ENCODE measurements at places on chromosomes 2 and 18.
A peak's percentile ranks its signal among the peaks of the same experiment; 100 is the strongest.

GRCh38 chr2:36459725-36460137 lies 104.2 kb downstream of the CRIM1 start:
- peak; percentile 29 for DNase-seq

DNA sequence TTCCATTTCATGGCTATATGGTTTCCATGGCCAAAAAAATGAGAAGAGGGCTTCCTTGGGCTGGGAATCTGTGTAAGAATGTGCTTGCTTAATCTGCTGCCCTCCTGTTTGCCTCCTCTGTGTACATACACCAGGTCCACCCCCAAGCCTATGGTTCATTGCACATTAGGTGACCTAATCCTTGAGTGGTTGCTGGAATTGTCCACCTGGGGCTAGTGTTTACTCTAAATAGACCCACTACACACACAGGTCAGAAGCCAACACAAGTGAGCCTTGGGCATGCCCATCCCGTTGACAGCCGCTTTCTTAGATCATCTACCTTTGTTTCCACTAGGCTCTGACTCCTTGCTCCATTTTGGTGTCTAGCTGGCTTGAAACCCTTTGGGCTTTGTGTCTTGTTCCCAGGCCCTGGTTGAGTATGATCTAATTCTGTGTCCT lies 59.2 kb upstream of the ATL2 start:
- no peak for DNase-seq

- peak; percentile 5 for DNase-seq
Measured at GRCh38 chr2:156338578-156338977, 6.1 kb upstream of the NR4A2 start.

DNA sequence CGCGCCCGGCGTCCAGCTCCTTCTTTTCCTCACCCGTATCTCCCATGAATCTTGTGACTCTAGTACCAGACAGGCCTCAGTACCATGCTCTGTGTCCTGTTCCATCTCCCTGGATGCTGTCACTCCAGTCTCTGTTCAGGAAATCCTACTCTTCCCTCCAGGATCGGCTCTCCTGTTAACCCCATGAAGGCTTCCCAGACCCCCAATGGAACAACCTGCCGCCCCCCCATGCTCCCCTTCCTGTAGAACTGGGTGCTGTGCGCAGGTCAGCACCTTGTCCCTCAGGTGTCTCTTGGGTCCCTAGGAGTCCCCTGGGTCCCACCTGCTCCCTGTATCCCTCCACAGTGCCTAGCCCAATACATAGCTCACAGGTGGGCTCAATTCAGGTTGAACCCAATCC lies 41.3 kb downstream of the MYCN start:
- no peak for DNase-seq

GRCh38 chr2:172893111-172893510 lies 157.5 kb downstream of the RAPGEF4 start:
- no peak for DNase-seq

- no peak for DNase-seq
Measured at GRCh38 chr2:204706939-204707338, 161.7 kb downstream of the PARD3B start.

DNA sequence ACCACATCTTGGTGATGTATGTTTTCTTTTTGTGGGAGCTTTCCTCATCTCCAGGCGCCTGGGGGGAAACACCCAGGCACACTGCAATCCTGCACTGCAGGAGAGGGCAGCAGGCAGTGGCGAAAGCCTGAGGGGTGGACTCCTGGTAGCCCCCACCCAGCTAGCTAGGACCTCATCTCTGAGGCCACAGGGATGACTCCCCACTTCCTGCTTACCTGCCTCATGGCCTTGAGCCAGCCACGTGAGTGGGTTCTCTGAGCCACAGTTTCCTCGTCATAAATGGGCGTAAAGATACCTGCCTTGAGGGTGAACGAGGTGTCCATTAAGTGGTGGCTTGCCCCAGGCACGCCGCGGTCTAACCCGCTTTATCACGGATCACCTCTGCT lies 19.1 kb downstream of the TRAF3IP1 start:
- no peak for DNase-seq

- no peak for DNase-seq
Measured at GRCh38 chr2:201909961-201910361, 103.6 kb downstream of the CDK15 start.

DNA sequence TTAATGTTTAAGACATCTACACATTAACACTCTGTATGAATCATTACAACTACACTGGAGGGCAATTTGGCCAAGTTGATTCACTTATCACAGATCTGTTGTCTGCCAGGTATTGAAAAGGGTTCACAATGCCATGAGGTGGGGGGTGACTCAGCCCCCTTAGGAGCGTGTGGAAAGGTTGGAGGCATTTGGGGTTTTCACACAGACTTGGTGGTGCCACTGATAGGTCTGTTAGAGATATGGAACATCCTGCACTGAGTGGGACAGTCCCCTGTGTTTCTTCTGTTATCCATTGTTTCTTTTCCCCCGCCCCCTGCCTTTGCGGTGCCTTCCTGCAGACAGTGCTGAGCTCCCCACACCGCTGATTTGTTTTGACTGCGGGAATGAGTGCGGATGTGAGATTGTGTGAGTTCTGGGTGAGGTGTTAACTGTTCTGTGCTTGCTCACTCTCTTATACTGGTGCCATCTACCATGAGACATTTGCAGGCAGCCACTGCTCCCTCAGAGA lies 9.3 kb upstream of the TSN start:
- no peak for DNase-seq

DNA sequence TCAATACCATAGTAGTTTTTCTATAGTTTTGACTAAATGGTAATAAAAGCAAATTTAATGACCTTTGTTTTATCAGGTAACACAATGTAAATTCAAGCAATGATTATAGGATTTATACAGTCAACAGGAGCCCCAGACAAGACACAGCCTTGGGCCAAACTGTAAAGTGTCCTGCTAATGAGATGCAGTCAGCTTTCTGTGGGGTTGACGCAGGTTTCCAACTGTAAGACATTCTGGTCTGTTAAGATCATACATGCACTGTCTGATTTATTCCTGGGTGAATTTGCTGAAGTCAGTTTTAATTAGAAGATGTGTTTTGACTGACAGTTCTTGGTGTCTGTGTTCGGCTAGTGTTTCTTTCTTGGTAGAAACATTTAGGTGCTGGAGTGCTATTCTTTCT lies 180.3 kb downstream of the SNTG2 start:
- DNase-seq, result no peak

GRCh38 chr2:235647877-235648276 lies 154.0 kb downstream of the AGAP1 start:
- no peak for DNase-seq

- DNase-seq, result no peak
Measured at GRCh38 chr2:9712263-9712662, 81.5 kb upstream of the YWHAQ start.

GRCh38 chr2:239594772-239595608 lies 194.2 kb upstream of the HDAC4 start:
- no peak for DNase-seq

- DNase-seq, result no peak
Measured at GRCh38 chr2:4715065-4715464, 977.1 kb upstream of the SOX11 start.

- DNase-seq, result no peak
Measured at GRCh38 chr2:174286172-174286571, 37.8 kb upstream of the OLA1 start.

DNA sequence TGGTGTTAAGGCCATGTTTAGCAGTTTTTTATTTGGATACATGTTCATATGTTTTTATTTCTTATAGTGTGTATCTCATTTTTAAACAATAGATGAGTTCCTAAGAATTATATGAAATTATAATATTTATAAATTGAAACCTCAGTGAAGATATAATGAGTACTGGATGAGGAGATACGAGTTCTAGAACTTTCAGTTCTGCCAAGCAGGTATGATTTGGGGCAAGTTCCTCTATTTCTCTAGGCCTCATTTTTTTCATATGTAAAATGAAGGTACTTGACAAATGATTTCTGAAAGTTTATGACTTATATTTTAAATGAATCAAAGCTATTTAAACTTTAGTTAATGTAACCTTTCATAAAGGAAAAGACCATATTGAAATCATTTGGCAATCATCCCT lies 8.2 kb upstream of the PGAP1 start:
- DNase-seq, result no peak

DNA sequence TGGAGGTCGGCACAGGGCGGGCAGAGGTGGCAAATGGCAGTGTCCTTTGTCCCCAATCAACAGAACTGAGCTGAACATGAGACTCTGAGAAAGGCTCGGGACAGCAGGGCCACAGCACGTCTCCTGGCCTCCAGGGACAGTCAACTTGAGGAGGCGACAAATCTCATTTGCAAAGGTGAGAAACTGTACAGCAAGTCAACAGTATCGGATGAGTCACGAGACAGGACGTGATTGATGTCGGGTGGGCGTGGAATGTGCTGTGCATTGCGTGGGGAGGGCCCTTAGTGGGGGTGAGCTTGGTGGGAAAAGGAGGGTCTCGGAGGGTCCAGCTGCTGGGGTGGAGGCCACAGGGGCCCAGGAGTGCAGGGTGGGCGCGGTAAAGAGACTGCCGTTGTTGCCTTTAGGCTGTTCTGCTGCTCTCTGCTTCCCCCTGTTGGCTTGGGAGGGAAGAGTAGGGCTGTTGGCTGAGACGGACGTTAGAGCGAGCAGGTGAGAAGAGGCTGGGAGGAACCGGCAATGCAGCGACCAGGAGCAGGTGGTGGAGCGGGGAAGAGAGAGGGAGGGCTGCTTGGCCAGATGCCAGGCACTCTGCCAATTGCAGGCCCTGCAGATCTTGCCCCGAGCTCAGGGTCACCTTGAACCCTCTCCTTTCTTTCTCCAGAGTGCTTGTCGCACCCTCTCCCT lies 164.3 kb downstream of the BCL2 start:
- peak; percentile 99 for DNase-seq

- no peak for DNase-seq
Measured at GRCh38 chr2:40201425-40201824, 250.5 kb downstream of the SLC8A1 start.

DNA sequence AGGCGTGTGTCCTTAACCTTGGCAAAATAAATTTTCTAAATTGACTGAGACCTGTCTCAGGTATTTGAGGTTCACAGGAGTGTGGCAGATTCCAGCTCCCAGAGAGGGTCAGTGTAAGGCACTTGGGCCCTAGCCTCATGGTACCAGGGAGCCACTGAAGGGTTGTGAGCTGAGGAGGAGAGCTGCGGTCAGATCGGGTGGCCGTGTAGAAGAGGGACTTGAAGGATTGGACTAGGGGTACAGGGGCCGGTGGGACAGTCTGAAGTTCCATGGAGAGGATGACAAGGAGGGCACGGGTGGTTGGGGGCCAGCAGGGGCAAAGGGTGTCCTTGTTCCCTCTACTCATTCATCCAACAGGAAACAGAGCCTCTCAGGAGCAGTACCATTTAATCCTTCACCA lies 327.0 kb upstream of the HS6ST1 start:
- no peak for DNase-seq

GRCh38 chr2:192043216-192043870 lies 151.4 kb downstream of the TMEFF2 start:
- DNase-seq, result no peak

- no peak for DNase-seq
Measured at GRCh38 chr2:234823877-234824376, 127.9 kb upstream of the SH3BP4 start.

DNA sequence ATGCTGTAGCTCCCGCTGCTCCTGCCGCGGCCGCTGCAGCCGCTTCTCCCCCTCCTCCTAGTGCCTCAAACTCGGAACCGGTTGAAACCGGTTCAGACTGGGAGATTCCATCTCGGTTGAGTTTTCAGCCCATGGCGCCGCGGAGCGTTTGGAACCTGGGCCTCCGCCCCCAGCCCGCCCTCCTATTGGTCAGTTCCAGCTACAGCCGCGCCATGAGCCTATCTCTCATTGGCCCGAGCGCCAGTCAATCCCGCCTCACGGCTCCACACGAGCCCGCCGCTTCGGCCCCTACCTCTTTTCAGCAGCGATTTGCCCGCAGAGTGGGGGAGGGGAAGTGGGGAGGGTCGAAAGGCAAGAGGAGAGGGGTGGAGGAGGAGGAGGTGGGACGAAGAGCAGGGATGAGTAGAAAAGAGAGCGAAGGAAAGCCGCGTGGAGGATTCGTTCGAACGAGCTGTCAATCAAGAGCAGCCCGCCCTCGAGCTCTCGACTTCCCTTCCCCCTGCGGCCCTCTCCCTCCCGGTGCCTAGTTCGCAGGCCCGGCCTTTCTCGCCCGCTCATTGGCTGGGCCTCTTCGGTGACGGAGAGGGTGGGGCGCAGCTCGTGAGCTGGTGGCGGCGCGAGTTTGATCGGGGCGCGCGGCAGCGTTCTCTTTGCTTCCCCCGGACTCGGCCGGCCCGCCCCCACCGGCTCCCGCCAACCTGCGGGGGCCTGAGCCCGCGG lies at the start of gene XPO1:
TSS of gene XPO1 (minus strand) at position 157 of the 720 bp plus-strand sequence. CDS start 4,459 bp downstream, outside the sequence.
- DNase-seq, result peak; percentile 99

GRCh38 chr2:223414646-223415045 lies 187.5 kb downstream of the SCG2 start:
- no peak for DNase-seq

- DNase-seq, result no peak
Measured at GRCh38 chr2:65921116-65921515, 488.7 kb upstream of the SPRED2 start.

GRCh38 chr18:9619545-9619944 lies 5.2 kb upstream of the PPP4R1 start:
- no peak for DNase-seq

DNA sequence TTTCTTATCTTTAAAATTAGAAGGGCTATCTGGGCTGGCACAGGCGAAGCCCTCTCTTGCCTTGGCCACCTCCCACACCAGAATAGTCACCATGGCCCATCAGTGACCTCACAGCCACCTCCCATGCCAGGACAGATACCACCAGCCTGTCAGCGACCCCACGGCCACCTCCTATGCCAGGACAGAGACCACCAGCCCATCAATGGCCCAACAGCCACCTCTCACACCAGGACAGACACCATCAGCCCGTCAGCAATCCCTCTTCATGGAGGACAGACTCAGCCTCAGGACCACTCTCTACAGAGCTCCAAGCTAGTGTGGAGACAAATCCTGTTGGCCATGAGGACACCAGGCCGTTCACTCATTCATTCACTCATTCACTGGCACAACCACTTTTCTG lies 74.6 kb downstream of the ASB1 start:
- no peak for DNase-seq

GRCh38 chr18:76679259-76679658 lies 143.1 kb upstream of the ZNF236 start:
- DNase-seq, result peak; percentile 86

GRCh38 chr2:199977984-199978415 lies 22.6 kb downstream of the MAIP1 start:
- no peak for DNase-seq

- DNase-seq, result no peak
Measured at GRCh38 chr18:46278481-46279465, 174.6 kb downstream of the HAUS1 start.

DNA sequence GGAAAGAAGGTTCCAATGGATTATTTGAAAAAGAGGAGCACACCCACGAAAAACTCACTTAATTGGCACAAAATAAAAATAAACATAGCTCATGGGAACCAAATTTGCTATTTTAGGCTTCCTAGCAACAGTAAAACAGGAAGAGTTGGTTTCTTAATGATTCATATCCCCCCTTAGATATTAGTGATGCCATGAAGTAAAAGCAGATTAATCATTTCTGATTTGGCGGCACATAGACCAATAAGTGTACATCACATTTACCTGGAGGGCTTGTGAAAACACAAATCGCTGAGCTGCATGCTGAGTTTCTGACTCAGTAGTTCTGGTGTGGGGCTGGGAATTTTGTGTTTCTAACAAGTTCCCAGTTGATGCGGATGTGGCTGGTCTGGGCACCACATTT lies 260.4 kb downstream of the SLC4A3 start:
- DNase-seq, result no peak

GRCh38 chr18:48803951-48804855 lies 146.6 kb downstream of the SMAD7 start:
- DNase-seq, result no peak

Data from NCI-H146 (cell line).